ELR (cell line): ENCODE measurements at places on chromosomes 1 and 21.

DNA sequence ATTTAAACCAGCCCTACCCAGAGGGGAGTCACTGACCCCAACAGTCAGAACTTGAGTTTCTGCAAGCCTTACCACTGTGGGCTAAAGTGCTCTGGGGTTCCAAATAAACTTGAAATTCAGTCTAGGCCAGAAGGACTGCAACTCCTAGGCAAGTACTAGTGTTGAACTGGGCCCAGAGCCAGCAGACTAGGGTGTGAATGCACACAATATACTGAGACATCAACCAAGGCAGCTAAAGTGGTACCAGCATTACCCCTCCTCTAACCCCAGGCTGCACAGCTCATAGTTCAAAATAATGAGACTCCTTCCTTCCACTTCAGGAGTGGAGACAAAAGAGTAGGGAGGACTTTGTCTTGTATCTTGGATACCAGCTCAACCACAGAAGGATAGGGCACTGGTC lies 18.9 kb upstream of the IL20 start:
- DNase-seq: no peak

- DNase-seq: no peak
Observed at GRCh38 chr1:4101459-4102161, 201.5 kb upstream of the C1orf174 start.

DNA sequence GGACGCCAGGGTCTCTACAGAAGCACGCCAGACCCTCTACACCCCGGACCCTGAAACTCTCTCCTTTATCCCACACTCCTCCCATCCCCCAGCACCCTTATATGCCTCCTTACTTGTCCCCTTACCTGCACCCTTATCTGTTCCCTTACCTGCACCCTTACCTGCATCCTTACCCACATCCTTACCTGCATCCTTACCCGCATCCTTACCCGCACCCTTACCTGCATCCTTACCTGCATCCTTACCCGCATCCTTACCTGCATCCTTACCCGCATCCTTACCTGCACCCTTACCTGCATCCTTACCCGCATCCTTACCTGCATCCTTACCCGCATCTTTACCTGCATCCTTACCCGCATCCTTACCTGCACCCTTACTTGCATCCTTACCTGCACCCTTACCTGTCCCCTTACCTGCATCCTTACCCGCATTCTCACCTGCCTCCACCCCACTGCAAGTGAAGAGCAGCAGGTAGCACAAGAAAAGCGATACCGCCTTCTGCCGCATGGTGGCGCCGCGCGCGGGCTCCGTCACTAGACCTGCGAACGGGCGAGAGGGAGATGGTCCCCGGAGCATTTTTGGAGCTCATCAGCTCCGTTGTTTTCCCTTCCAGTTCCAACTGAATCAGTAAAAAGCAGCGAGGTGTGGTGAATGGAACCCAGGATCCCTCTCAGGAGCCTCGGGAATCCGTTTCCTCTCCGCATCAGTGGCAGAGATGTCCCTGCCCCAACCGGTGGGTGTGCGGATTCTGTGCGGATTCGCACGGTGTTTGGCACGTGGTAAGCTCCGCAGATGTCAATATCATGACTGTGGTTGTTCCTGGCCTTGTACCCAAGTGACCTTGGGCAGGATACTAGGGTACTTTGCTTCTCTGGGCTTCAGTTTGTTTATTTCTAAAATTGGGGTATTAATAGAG lies 2.9 kb downstream of the IFI6 start:
- DNase-seq: peak; percentile 66

- no peak for DNase-seq
Observed at GRCh38 chr1:45545553-45546310, 4.9 kb upstream of the AKR1A1 start.

GRCh38 chr1:975896-976683 lies 5.8 kb downstream of the PERM1 start:
- DNase-seq: peak; percentile 80
